ENCODE measurements at places on chromosomes 2 and 18.

GRCh38 chr2:56191617-56192016, 7.8 kb downstream of the CCDC85A start:
- no peak for DNase-seq

GRCh38 chr2:77144772-77145171, 377.4 kb downstream of the LRRTM4 start:
- DNase-seq = no peak

GRCh38 chr2:101223814-101224231, 28.9 kb upstream of the CNOT11 start:
- DNase-seq = no peak

GRCh38 chr2:105443617-105444598, 45.1 kb upstream of the FHL2 start:
- no peak for DNase-seq

- DNase-seq = no peak
Observed at GRCh38 chr2:1742681-1743395, 1.5 kb downstream of the PXDN start.

- DNase-seq = no peak
Observed at GRCh38 chr18:57008001-57008686, 138.7 kb upstream of the BOD1L2 start.

DNA sequence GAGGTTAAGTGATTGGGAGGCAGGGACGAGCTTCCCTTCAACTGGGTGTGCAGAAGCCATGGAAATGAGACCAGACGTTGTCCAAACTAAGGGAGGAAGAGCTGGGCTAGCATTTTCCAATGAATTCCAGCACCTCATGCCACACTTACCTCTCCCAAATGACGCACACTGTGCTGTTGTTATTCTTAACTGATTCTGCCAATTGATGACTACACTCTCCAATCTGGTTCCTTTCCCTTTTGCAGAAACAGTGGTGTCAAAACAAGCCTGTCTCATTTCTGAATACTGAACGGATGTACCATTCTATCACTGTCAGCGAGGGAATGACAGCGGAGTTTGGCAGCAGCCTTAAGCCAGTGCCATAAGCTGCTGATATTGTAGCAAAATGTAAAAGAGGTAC, 380.5 kb upstream of the HNRNPA3 start:
- DNase-seq = no peak

GRCh38 chr2:120430957-120431356, 85.0 kb downstream of the INHBB start:
- no peak for DNase-seq

DNA sequence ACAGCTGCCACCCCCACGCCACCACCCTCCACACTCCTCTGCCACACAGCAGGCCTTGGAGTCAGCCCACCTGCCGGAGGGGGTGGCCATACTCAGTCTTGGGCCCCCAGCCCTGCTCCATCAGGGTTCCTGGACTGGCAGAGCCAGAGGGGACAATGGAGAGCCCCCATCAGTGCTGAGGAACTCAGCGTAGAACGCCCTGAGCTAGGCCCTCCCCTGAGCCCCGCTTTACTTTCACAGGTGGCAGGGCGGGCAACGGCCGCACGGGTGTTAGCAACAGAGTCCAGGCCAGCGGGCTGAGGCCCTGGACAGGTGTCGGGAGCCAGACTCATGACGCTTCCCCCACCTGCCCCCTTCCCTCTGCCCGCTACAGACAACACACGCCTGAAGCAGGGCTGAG, 47.1 kb downstream of the FOSL2 start:
- DNase-seq = no peak

DNA sequence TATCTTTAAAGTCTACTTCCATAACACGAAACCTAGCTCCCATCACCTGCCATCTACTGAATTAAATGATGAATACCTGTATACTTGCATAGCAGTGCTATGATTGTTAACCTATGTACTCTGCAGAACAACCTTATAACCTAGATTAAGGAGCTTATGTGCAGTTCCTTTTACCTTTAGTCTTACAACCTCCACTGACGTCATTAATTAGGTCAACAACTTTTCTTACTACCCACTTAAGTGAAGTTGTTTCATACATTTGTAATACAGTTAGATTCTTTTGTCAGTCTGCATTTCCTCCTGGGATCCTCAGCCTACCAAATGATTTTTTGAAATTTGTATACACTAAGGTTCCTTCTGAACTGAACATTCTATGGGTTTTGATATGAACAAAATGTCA, 1082.3 kb downstream of the SUCLG1 start:
- no peak for DNase-seq

GRCh38 chr18:31720867-31721266, 36.5 kb upstream of the B4GALT6 start:
- no peak for DNase-seq

DNA sequence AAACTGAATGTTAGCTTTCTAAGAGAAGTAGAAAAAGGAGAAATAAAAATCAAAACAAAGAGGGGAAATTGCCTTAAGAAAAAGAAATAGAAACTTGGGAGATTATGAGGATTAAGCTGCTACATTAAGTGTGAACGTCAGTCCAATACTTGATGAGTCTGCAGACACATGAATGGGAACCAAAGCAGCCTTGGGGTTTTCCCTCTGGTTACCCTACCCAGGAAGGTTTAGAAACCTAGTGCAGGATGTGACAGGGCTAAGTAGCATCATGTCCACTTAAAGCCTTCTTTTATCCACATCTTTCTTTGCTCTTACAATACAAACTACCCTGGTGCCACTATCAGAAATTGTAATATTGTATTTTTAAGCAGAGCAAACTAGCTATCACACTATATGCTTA, 22.3 kb downstream of the SLC35F5 start:
- DNase-seq = no peak

GRCh38 chr2:96604104-96604503, 34.0 kb downstream of the KANSL3 start:
- DNase-seq = no peak

GRCh38 chr2:17245906-17246305, 272.3 kb downstream of the RAD51AP2 start:
- DNase-seq = no peak
